ENCODE measurements at places on chromosomes 1 and 21. TPM values are rescaled to one million over a fixed set of nuclear protein-coding genes. Genes with fewer than 3 reads are reported as not detected.

The GPR25 gene
- not detected for total RNA-seq

DNA sequence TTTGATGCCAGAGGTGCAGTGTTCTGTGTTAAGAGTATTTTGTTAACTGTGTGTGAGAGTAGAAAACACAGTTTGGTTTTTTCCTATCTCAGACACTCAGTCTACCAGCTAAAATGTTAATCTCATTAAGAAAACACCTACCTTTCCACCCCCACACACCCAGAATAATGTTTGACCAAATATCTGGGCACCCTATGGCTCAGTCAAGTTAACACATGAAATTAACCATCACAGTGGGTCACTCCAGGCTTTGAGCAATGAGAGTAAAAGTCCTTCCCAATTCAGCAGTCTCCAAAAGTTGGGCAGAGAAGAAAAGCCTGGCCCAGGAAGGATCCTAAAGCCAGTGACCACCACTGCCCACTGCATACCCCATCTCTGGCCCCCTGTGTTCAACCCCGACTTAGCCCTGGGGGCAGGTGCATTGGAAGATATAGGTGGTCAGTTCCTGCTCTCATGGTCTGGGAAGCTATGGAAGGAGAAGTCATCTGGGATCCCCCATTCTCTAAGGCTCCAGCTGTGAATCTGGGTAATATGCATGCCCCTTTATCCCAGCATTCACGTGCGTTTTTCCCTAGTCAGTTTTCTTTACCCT lies 50.2 kb upstream of the CSF3R start:
- DNase-seq, result no peak

DNA sequence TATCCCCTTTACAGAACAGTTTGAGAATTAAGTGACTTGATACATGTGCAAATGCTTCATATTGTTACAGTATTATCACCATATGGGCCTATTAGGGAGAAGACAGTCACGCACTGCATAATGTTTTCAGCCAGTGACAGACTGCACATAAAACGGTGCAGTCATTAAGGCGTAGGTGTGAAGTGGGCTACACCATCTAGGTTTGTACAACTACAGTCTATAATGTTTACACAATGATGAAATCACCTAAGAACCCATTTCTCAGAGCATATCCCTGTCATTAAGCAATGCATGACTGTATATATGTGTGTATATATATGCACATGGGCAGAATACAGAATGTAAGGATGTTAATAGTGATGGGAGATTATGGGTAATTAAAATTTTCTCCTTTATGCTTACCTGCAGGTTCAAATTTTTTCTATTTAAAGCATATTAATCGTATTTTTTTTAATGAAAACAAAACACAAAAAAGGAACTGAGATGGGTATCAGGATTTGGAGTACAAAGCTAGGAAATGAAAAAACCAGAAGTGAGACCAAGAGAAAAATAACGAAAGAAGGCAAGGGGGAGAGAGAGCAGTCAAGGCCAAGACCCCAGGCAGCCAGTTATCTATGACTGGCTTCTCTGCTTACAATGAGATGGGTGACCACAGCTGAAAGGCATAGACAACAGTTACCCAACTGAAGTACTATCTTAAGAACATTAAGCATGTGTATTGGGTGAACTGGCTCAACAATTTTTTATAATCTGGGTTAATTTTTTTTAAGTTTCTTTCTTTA lies 122.9 kb upstream of the DAB1 start:
- DNase-seq, result no peak

- DNase-seq, result no peak
These were observed 137.5 kb downstream of the HLX start for GRCh38 chr1:221016751-221017150.

The SPAG17 gene
- 3.2 TPM for total RNA-seq

DNA sequence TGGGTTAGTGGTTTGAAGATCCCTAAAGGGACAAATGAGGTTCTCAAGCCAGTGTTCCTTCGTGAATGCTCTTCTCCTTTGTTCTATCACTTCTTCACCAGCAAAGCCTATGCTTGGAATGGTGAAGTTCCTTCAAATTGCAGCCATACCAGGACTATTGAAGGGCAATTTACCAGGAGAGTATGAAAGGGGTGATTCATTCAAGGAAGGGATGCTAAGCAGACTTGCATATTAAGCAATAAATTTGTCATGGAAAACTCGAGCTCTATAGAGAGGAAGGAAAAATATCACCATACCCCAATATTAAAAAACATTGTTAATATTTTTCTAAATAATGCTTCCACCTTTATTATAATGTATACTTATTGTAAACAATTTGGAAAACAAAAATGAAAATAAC lies 9.3 kb upstream of the TSNAX start:
- DNase-seq, result no peak

The HSD3B1 gene
- total RNA-seq, result not detected

The NR1I3 gene
- total RNA-seq, result 0.20 TPM

DNA sequence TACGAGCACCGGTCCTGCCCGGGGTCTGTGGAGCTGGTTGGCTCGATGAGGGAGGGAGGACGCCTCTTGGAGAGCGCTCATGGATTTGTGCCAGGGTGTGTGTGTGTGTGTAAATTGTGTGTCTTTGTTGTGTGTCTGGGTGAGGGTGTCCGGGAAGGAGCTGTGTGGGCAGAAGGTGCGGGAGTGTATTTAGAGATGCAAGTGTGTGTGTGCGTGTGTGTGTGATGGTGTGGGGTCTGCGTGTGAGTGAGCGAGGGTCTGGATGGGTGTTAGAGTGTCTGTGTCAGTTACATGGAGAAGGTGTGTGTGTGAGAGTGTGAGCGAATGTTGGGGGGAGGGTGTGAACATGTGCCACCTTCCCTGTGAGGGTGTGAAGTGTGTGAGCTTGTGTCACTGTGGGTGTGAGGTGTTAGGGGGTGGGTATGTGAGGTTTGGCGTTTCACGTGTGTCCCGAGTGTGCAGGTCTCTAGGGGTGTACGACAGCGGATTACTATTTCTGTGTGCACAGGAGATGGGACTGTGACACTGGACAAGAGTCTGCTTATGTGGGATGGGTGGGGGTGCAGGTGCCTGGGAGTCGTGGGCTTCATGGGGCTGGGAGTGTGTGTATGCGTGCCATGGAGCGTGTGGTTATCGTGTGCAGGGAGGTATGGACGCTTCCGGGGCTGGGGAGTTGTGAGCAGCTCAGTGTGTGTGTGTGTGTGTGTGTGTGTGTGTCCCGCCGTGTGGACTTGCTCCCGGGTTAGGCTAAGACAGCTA lies 880 bp downstream of the IGSF21 start:
- no peak for DNase-seq

- peak; percentile 70 for DNase-seq
These were observed 23.2 kb upstream of the LRP8 start for GRCh38 chr1:53350853-53351767.

The CFHR3 gene
- 0.70 TPM for total RNA-seq

DNA sequence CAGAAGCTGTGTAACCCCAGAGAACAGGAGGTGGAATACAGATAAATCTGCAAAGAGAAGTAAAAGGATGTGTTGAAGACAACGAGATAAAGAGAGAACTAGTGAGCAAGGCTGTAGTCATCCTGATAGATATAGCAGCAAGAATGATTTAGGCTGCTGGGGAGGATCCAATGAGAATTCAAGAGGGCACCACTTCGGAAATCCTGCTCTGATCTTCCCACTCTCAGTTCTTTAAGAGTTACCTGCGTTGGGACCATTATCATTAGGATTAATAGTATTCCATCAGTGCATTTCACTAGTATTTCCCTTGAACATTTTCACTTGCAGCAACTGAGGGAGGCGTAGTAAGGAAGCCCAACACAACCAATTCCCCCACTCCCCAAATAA lies at the start of gene BRINP3:
Gene BRINP3, minus strand, starts transcription at position 103 of the 387 bp plus-strand sequence.
- no peak for DNase-seq

The CXADR gene
- 60.5 TPM for total RNA-seq

DNA sequence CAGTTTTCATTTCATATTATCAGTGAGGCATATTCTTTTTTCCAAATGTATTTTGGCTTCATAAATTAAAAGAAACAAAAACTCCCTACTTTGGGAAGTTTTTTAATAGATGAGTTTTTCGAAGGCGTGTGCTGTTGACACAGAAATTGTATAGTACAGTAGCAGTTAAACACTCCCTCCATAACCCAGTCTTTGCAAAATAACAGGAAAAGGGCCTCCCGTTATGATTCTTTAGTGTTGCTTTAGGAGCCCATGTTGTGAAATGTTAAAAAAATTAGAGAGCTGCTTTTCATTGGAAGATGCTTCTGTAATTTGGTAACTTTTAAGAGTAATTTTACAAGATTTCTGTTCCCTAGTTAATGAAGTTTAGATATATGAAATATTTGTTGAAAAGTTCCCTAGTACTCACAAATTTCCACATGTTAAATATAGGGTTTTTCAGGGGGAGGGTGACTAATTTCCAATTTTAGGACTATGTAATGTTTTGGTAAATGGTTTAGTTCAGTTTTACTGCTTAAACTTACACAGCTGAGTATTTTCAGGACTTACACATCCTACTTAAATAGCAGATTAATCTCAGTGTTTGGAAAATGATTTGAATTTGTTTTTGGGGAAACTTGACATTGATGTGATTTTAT lies 2.0 kb downstream of the CAMSAP2 start:
- no peak for DNase-seq

GRCh38 chr1:104932949-104933679 lies 1183.4 kb downstream of the AMY1C start:
- peak; percentile 32 for DNase-seq

GRCh38 chr1:10591010-10591409 lies 116.3 kb downstream of the PEX14 start:
- no peak for DNase-seq

The GJC2 gene
- total RNA-seq, result 0.47 TPM

The DTL gene
- total RNA-seq, result 60.4 TPM

- no peak for DNase-seq
These were observed 538.1 kb upstream of the PTBP2 start for GRCh38 chr1:96183485-96183884.

GRCh38 chr1:86138746-86139145 lies 17.8 kb downstream of the COL24A1 start:
- no peak for DNase-seq

- no peak for DNase-seq
These were observed 13.5 kb downstream of the DNAJC16 start for GRCh38 chr1:15540186-15540585.

All from endodermal cell (in vitro differentiated cells).